ENCODE measurements at places on chromosomes 12 and 14.

- peak; percentile 80 for DNase-seq
These were observed 490 bp downstream of the SOS2 start for GRCh38 chr14:50230701-50231474.

DNA sequence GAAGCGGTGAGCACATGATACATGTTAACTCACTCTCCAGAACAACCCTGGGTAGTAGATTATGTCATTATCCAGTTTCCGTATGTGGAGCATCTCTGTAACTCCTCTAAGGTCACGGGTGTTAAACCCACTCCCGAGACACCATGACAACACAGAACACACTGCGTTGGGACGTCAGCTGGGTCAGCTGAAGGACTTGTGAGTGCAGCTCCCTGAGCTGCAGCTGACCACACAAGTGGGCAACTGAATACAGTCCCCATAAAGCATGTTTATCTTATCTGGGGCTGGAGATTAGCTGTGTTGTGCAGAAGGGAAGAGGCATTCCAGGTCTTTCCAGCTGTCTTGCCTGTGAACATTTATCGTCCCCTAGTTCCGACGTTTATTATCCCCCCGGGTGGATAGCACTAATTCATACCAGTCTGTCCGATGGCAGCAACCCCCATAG lies 211.5 kb downstream of the CHST11 start:
- peak; percentile 58 for DNase-seq

GRCh38 chr12:98213556-98213955 lies 301.8 kb upstream of the TMPO start:
- no peak for DNase-seq

- DNase-seq, result peak; percentile 44
These were observed 31.8 kb upstream of the CLEC4E start for GRCh38 chr12:8572507-8572906.

DNA sequence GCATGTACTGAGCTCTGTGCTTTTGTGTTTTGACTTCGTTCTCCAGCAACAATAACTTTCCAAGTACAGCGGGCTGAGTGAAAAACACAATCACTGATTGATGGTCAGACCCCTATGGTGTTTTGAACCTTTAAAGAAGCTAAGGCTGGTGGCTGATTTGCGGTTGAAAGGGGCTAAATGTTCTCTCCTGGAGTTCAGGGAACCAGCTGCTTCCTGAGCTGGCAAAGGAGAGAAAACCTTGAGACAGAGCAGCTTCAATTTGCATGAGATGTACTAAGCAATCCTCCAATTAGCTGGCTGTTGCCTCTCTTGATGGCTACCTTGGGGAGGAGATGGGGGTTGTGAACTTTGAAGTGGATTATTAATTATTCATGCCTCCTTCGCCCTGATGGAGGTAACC lies 546.7 kb upstream of the SEL1L start:
- no peak for DNase-seq

GRCh38 chr12:94957006-94957405 lies 46.5 kb downstream of the NDUFA12 start:
- DNase-seq, result no peak

- DNase-seq, result no peak
These were observed 84.6 kb upstream of the GRIP1 start for GRCh38 chr12:66763467-66763866.

- DNase-seq, result peak; percentile 1
These were observed 8.5 kb downstream of the ITGB7 start for GRCh38 chr12:53198486-53199110.

- DNase-seq, result no peak
These were observed 118.0 kb downstream of the KTN1 start for GRCh38 chr14:55698051-55698450.

Measured in muscle of leg (tissue), 16 donors.